ENCODE measurements at places on chromosomes 5 and 9.

DNA sequence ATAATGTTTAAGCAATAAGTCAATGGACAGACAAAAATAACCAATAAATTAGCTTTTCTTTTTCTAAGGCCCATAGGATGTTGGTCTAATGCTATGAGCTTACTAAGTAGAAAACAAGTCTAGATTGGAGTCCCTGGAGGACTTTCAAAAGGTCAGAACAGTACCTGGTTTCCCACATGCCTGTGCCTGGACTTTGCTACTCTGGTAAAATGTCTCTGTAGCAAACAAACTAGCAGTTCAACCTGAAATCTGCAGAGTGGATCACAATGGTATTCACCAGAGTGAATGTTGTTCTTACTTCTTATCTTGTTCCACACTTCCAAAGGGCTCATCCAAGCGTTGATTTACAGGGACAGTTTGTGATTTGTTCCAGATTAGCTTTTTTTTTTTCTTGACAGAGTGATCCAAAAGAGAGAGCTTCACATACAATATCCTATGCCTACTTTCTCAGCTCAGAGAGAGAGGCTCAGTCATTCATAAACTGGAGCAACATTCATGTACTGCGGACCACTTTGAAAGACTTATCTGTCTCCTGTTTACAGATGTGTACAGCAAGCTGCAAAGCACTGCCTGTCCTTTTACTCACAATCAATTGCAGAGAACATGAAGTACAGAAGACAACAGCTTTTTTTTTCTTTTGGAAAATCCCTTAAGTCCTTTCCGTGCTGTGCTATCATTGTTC, 466.1 kb downstream of the SPATA31D1 start:
- DNase-seq = no peak

DNA sequence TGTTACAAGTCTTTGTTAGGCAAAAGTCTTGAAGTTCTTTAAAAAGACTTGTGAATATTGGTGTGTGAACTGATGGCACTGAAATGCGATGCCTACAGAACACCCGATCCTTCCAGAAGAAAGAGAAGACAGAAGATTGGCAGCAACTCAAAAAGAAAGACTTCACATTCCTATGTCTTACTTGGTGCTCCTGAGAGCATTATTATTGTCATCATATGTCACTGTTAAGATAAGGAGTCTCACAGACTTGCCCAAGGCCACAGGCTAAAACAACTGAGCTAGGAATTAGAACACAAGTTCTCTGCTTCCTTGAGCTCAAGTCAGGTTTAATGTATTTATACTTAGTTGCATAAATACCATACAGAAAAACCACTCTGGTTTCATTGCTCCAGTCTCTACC, 198.0 kb downstream of the PARP8 start:
- no peak for DNase-seq

DNA sequence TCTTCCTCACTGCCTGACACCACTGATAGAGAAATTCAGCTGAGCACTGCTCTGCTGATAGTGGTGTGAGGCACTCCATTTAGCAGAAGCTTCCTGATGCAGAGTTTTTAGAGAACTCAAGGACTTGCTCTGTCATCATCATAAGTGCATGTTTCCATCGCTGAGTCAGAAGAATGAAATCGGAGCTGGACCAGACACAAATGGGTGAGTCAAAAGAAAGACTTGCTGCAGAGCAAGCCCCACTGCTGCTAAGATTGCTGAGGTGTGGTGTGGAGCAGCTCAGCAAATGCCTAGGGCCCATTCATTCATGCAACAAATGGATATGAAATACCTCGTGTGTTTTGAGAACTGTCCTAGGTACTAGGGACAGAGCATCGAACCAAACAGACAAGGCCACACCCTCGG, 410.2 kb upstream of the SLC30A5 start:
- peak; percentile 13 for DNase-seq

GRCh38 chr9:6007770-6008168, 7.7 kb downstream of the RANBP6 start:
- peak; percentile 15 for DNase-seq

GRCh38 chr5:96778409-96778808, 29.3 kb downstream of the ERAP1 start:
- DNase-seq = no peak

- DNase-seq = no peak
Observed at GRCh38 chr9:24986331-24986730, 440.6 kb upstream of the IZUMO3 start.

GRCh38 chr5:124661317-124662141, 84.9 kb downstream of the ZNF608 start:
- DNase-seq = no peak

DNA sequence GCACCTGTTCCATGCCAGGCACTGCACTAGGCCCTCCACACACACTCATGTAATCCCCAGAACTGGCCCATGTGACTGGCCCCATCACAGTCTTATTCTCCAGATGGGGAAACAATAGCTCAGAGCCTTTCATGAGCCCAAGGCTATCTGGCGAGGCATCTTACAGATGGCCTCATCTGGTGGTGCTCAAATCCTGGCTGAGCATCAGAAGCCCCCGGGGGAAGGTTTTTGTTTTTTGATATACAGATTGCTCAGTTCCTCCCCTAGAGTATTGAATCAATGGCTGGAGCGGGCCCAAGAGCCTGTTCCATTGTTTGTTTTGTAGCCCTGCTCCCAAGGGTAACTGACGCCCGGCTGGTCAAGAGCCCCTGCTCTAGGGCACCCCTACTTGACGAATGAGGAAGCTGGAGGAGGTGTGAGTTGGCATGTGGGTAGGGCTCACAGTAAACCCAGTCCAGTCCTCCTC, 145.3 kb upstream of the RAPGEF1 start:
- no peak for DNase-seq

- DNase-seq = no peak
Observed at GRCh38 chr5:178216088-178216534, 11.8 kb downstream of the HNRNPAB start.

DNA sequence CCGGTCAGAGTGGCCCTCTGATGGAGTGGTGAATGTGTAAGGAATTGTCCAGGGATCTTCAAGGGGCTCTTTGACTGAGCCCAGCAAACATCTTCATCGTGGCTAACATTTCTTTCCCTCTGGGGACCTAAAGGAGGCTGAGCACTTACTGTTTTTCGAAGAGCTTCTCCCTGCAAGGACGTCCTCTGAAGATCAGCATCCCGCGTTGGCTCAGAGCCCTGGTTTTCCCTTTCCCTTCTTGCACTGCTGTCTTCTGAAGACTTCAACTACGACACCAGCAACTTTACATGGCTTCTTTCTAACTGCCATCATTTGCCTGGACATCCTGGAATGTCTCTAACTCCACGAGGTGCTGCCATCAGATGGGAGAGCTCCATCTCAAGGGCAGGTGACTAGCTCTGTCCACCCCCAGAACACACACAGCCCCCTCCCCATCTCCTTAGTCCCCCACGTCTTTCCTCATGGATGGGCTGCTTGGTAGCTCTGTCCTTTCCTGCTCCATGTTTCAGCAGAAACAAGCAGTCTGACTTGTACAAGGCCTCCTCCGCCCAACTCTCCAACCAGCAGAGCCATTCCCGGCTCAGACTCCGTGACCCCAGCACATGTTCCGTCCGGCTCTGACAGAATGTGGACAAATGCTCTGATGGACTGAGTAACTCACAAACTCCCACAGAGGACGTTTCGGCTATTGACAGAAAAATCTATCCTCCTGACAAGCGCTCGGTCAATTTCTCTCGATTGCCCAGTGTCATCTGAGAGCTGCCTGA, 17.1 kb downstream of the SHB start:
- DNase-seq = no peak

- DNase-seq = no peak
Observed at GRCh38 chr5:158809310-158809850, 290.3 kb downstream of the EBF1 start.

DNA sequence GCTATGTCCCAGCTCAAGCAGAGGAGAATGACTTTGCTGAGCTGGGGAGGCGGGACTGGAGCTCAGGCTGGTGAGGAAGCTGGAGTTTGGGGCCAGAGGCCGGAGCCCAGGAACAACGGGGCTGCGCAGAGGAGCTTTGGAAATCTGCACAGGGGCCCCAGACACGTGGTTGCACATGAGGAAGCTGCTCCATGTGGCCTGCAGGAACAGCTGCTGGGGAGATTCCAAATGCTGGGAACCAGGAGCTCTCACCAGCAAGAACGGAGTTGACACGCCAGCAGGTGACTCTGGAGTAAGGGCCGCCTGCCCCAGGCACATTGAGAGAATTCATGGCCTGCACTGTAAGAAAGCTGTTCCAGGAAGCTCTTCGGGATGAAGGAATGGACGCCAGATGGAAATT, 91.0 kb downstream of the OLFM1 start:
- no peak for DNase-seq

- DNase-seq = no peak
Observed at GRCh38 chr5:124590686-124591085, 155.8 kb downstream of the ZNF608 start.

- DNase-seq = no peak
Observed at GRCh38 chr5:78546276-78546996, 102.1 kb downstream of the LHFPL2 start.

DNA sequence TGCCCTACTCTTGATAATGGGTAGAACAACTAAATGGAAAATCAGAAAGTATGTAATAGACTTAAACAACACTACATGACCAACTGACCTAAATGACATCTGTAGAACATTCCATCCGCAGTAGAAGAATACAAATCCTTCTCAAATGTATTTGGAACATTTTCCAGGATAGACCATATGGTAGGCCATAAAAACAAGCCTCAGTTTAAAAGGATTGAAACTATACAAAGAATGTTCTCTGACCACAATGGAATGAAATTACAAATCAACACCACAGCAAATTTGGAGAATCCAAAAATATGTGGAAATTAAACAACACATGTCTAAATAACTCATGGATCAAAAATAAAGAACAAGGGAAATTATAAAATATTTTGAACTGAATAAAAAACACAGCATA, 189.2 kb downstream of the NDUFS4 start:
- DNase-seq = no peak

GRCh38 chr5:154371687-154372086, 74.1 kb upstream of the SAP30L start:
- DNase-seq = no peak

DNA sequence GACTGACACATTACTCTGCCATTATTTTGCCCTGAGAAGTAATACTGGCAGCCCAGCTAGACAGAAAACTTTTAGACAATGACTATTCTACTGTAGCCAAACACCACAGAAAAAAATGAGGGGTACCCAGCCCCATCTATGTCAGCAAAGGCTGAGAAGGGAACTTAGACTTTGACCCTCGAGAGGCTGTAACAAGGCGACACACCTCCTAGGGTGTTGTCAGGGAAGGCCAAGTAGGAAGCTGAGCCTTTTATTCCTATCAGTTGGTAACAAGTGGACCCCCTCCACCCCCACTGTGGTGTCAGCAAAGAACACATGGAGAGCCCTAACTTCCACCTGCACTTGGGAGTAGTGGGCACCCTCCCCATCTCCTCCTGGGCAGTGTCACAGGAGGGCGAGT, 55.6 kb downstream of the SPTLC1 start:
- no peak for DNase-seq

GRCh38 chr9:34252670-34253459, 74.0 kb downstream of the UBAP1 start:
- DNase-seq = no peak

- DNase-seq = no peak
Observed at GRCh38 chr5:149381261-149381985, 2.3 kb upstream of the IL17B start.

DNA sequence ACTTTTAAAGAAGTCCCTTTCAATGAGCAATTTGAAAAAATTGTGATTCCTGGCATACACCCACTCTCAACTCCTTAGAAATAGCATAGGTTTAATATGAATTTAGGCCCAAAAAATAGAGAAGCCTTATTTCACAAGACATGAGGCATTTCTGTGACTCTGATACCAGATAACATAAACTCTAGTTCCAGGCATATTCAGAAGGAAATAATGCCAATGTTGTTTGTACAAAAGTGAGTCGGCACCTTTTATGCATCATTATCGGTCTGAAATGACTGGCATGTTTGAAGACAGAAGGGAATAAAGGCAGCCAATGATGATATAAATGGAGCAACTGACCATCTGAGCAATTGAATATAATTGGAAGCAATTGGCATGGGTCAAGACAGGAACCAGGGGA, 19.4 kb upstream of the RECK start:
- DNase-seq = no peak

GRCh38 chr5:78806544-78806943, 158.0 kb upstream of the LHFPL2 start:
- DNase-seq = no peak

DNA sequence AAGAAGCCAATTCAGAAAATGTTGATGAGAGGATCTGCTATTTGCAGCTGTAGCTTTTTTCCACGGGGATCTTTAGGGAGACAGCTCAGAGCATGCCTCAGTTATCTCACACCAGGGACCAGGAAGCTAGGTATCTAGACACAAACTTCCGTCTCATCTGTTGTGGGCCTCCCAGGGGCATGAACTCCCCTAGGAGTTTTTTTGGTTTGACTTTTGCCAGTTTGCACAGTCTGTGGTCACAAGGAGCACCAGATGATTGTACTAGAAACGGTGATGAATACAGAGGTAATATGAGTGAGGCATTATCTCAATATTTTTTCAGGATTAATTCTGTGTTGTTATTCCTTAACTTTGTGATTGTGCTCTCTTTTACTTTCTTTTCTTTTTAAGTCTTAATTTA, 533.2 kb upstream of the SEMA6A start:
- DNase-seq = no peak

DNA sequence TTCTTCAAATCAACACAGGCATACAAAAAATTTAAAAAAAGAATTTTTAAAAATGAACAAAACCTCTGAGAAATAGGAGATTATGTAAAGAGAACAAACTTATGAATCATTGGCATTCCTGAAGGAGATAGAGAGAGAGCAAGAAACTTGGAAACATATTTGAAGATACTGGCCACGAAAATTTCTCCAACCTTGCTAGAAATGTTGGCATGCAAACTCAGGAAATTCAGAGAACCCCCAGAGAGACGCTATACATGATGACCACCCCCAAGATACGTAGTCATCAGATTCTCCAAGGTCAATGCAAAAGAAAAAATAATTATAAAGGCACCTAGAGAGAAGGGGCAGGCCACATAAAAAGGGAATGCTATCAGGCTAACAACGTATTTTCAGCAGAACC, 472.5 kb downstream of the MTRR start:
- no peak for DNase-seq

- DNase-seq = no peak
Observed at GRCh38 chr9:111896942-111897600, 457 bp downstream of the UGCG start.

- no peak for DNase-seq
Observed at GRCh38 chr5:163544041-163544440, 38.6 kb downstream of the MAT2B start.

- DNase-seq = no peak
Observed at GRCh38 chr5:66949066-66949465, 247.5 kb downstream of the CD180 start.

DNA sequence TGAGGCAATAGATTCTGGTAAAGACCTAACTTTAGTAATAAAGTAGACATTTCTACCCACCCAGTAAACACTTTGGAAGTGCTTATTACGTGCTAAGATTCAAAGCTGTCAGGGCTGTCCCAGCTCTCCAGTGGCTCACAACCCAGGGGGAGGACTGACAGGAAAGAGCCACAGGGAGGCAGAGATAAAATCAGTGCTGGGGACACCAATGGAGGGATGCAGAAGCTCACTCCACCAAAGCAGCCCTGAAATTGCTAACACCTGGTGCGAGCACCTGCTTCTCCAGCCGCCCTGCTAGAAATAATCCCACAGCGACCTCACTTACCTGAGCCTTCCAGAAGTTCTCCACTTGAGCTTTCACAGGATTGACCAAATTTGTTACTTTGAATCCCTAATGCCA, 501.0 kb downstream of the BNC2 start:
- DNase-seq = no peak
